ENCODE measurements at places on chromosomes 5 and 9.

- no peak for DNase-seq
These were observed 326.2 kb upstream of the IRX2 start for GRCh38 chr5:3077684-3078083.

DNA sequence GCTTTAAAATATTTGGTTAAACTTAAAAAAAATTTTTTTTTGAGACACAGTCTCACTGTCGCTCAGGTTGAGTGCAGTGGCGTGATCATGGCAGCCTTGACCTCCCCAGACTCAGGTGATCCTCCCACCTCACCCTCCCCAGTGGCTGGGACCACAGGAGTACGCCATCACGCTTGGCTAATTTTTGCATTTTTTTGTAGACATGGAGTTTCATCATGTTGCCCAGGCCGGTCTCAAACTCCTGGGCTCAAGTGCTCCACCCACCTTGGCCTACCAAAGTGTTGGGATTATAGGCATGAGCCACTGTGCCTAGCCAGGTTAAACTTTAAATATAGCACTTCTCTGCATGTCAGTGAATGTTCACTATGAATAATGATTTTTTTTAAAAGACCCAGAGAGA is 224.5 kb upstream of the RFX3 start:
- no peak for DNase-seq

- DNase-seq = no peak
These were observed 106.4 kb upstream of the SMC5 start for GRCh38 chr9:70152350-70152749.

GRCh38 chr5:34616651-34617050 is 39.5 kb upstream of the RAI14 start:
- no peak for DNase-seq

GRCh38 chr5:2686321-2687124 is 65.0 kb downstream of the IRX2 start:
- no peak for DNase-seq

DNA sequence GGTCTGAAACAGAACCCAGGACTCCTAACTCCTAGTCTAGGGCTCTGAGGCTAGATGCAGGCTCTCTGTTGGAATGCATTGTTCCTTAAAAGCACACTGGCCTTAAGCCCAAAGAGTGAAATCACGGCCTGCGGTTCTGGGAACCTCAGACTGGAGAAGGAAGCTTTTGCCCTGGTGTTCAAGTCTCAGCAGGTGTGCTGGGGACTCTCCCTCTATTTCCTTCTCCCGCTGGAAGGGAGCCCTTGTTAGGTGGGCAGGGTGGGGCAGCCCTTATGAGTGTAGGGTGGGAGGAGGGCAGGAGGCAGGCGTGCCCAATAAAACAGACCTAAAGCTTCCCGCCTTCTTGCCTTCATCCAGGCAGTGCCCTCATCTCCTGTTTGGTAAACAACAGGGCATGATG is 1.8 kb upstream of the PPARGC1B start:
- DNase-seq = no peak

DNA sequence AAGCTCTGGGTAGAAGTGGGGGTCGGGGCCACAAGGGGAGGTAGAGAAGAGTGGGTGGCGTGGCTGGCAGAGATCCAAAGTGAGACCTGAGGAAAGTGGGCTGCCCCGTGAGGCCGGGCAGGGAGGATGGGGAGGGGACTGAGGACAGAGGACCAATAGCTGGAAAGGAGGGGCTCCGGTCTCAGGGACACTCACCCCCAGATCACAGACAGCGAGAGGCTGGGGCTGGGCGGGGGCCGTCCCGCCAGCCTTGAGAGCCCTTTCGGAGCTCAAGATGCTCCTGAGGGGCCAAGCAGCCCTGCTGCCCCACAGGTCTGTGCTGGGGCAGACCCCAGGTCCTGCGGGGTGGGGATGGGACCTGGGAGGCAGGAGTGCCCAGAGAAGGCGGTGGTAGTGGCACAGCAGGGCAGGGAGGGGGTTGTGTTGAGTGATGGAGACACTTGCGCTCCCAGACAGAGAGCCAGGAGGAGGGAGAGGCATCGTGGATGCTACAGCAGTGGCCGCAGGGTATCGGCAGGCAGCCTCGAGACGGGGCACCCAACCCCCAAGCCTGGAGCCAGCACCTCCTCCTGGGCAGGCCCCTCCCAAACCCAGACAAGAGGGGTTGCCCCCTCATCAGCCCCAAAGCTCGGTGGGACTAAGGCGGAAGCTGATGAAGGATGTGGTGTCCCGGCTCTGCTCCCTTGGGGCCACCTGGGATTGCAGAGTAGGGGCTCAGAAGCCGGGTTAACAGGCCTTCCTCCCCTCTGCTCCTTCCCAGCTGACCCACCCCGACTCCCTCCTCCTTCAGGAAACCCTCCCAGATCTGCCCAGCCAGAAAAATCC is 3.4 kb downstream of the SARDH start:
- DNase-seq = no peak

DNA sequence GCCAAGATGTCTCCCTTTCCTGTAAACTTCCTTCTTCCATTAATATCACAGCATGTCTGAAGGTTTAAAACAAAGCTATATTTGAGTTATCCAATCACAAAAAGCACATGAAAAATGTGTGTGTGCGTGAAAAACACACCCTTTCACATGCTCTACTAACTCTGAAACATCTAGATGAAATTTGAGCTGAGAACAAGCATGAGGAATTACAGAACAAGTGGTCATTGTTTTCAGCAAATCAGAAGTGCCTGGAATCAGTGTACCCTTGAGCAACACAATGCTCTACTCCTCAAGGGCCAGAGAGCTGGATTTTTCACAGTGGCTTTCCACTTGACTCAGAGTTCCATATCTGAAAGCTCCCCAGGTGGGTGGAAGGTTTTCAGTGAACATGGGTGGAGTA is 255.9 kb downstream of the PSAT1 start:
- DNase-seq = no peak

- DNase-seq = peak; percentile 69
These were observed 27.7 kb upstream of the SCGB3A1 start for GRCh38 chr5:180618829-180619562.

- DNase-seq = no peak
These were observed 361.1 kb upstream of the TLE4 start for GRCh38 chr9:79210541-79211243.

DNA sequence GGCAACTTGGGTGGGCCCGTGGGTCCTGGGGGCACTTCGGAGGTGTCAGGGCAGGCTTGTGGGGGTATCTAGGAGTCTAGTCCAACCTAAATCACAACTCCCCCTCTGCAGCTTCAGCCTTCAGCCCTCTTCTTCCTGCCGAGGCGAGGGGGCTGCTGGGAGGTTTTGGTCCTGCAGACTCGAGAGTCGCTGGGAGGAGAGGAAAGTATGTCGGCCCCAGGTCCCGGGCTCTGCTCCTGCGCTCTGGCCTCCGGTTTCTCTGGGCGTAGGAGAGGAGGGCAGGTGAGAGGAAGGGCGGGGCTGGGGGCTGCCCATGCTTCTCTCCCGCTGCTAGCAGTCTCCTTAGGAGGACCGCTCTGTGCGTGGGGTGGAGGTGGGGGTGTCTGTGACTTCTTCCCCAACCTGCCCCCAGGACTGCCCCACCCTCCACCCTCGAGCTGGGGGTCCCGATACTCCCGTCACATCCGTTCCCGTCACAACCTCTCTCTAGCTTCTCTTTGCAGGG is 139.8 kb upstream of the COL5A1 start:
- DNase-seq = no peak

DNA sequence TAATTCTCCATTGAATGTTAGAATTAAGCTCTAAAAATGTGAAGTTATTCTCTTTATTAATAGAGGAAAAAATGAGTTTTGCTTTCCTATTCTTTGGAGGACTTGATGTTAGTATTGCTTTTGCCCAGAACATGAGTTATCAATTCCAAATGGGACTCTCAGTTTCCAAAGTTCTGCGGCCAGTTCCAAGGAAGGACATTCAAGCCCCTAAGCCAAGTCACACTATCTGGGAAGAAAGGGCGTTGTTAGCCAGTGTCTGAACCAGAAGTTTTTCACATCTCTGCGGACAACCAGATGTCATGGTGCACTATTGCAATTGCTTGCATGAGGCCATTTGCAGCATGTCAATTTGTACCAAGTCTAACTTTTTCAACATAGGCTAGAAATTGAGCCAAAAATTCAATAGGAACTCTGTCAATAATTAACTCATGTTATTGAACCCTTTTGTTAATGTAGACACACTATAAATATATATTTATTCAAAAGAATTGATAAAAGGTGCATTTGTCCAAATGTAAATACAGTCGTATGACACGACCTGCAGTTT is 183.3 kb upstream of the PIK3R1 start:
- DNase-seq = no peak

DNA sequence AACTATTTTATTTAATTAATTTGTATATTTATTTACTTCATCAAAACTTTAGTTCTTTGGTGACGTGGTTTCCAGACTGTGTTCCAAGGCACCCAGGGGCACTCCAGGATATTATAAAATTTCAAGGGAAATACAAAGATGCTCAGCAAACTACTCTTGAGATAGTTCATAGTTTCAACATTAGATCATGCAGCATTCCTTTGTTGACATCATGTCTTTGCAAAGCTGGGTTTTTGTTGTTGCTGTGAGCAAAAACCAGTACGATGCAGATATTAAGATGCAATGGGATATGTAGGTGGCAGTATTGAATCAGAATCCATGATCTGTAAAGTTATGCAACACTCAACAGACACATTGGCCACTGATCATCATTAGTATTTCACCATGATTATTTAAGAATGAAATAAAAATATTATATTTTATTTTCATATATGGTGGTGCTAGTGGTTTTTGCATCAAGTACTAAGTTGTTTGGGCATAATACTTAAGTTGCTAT is 219.7 kb downstream of the ADCY2 start:
- DNase-seq = no peak

- DNase-seq = no peak
These were observed 51.9 kb downstream of the COL27A1 start for GRCh38 chr9:114207034-114207810.

DNA sequence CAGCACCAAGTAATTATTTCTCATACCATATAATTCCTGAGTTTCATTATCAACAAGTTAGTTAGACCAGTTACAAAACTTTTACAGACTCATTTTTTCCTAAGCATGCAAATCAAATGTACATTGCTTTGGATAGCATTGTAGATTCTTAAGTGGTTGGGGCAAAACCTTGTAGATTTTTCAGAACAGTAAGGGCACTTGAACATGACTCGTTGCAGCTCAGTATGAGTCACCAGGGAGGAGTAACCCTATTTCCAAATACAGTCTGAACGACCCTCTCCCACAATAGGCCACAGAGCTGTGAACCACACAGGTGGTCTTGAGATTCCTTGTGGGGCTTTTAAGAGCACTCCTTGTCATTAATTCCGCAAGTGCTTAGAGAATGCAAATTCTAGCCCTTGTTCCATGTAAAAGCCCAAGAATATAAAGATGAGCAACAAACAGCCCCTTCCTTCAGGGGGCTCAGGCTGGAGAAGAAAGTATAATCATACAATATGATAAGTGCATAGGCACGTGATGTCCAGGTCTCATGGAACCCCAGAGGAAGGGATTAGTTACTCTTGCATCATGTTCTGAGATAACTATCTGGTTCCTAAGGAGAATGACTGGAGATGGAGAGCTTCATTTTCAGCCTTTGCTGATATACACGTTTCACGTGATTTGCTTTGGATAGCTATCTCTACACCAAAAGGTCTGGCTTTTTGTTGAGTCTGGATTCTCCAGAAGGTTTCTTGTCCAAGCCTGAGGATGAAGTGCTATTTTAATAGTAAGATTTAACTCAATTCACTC is 295.7 kb downstream of the KCNN2 start:
- DNase-seq = no peak

GRCh38 chr9:116274293-116274692 is 120.7 kb downstream of the PAPPA start:
- no peak for DNase-seq

DNA sequence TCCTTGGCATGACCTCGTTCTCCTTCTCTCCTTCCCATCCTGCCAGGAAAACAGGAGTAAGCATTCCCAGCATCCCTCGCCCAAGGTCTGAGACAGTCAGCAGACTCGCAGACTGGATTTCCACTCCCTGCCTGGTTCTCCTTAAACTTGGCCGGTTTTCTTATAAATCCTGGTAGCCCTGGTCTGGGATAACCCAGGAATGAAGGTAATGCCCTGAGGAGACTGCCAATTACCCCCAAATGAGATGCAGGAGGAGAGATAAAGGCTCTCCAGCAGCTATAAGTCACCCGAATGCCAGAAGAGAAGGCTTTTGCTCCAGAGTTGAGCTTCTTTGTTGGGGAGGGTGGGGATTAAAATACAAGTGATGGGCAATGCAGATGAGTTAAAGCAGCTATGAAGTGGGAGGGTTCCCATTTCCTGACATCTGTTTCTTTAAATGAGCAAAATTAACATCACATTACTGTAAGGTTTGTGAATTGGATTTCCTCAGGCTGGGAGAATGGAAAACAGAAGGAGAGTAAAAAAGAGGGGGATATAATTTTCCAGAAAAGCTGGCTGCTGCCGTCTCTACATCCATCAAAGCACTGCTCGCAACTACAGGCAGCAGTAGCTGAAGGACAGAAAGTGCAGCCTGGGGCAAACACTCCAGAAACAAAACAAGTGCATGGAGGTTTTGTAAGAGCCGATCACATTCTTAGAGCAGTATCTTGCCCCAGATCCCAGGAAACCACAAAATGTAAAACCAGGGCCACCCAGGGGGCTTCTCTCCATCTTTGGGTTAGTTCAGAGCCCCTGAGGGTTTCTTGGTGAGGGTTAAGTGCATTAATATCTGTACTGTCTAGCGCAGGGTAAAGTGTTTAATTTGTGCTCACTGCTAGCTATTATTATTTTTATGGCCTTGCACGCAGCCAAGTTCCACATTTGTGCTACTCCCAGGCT is 177.6 kb upstream of the PANK3 start:
- no peak for DNase-seq

DNA sequence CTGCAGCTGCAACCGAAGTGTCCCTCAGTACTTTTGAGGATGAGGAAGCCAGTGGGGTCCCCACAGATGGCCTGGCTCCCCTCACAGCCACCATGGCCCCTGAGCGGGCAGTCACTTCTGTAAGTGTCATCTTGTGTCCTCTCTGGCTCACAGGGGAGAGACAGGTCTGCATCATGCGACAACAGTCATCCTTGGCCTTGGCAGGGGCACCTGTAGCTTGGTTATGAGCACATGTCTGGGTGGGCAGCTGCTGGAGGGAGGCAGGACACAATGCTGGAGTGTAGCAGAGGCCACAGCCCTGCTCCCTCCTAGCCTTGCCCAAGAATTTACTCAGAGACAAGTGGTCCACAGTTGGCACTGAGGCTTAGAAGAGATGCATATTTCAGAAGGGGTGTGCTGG is 71.7 kb downstream of the COL15A1 start:
- DNase-seq = no peak

DNA sequence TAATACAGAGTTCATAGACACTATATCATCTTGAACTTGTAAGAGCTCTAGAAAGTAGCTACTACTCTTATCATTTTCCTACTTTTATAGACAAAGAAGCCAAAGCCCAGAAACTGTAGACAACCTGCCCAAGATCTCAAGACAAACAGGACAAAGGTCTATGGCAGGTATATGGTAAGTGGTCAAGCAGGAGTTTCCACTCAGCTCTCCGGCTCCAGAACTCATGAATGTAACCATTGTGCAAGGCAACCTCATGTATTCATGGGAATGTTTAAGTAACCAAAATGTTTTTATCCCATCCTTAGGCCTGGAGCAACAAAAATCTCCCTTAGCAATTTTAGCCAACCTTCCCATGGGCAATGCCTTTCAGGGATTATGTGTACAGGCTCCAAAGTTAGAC is 163.4 kb upstream of the PUM3 start:
- no peak for DNase-seq
